ENCODE measurements at places on chromosomes 13 and 19.

DNA sequence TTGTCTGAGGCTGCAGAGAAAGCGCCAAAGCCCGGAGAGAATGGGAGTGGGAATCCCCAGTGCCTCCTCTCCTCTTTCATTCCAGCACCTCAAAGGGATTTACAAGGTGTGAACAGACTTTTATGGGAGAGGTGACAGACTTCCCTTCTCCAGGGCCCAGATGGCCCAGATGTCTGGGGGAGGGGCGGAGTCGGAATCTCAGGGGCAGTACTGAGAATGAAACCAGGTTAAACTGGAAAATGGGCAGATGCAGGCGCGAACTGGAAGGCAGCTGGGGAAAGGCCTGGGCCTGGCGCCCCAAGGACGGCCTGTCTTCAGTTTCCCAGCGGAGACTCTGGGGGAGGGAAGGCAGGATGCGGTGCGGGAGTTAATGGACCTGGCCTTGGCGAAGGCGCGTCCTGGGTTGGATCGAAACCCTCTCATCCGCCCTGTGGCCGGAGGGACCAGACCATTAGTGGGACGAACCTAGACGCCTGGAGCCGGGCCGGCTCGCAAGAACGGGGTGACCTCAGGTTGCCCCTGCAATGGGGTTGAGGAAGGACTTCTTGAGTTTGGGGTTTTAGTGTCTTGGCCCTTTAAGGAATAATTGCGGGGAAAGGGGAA is 592 bp upstream of the TRIP10 start:
- H3K36me3 ChIP-seq: peaks cover 18% of the 10 kb centered on the region
- peak overlapping the region; percentile 97 for H3K4me3 ChIP-seq
- no peaks in the 10 kb centered on the region for H3K27me3 ChIP-seq
- H3K27ac ChIP-seq: no peak overlapping the region
- peaks cover 12% of the 10 kb centered on the region for H3K4me1 ChIP-seq

GRCh38 chr13:109610517-109610916 is 175.9 kb downstream of the IRS2 start:
- DNase-seq: peak; percentile 70
- no peak overlapping the region for H3K4me3 ChIP-seq
- no peaks in the 10 kb centered on the region for H3K36me3 ChIP-seq

DNA sequence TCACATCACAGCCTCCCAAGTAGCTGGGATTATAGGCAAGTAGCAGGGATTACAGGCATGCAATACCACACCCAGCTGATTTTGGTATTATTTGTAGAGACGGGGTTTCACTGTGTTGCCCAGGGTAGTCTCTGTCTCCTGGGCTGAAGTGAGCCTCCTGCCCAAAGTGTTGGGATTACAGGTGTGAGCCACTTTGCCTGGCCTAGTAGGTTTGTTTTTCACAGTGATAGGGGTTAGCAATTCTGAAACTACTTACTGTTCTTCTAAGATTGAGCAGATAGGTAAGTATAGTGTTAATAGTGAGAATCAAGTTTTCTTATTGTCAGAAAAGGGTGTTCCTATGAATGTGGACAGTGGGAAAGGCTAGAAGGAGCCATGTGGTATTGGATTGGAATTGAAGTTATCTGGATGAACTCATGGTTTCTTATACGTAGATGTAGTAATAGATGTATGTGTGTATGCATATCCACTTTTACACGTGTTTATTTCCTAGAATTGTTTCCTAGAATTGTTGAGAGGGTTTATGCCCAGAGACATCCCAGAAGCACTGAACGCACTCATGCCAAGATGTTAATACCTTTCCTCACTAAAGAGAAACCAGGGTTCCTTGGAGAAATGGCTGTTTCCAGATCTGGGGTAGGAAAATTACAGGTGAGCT is 49.1 kb downstream of the SAE1 start:
- no peak for DNase-seq
- no peaks in the 10 kb centered on the region for H3K27me3 ChIP-seq
- H3K27ac ChIP-seq: no peak overlapping the region
- no peak overlapping the region for H3K4me3 ChIP-seq
- H3K4me1 ChIP-seq: no peaks in the 10 kb centered on the region

DNA sequence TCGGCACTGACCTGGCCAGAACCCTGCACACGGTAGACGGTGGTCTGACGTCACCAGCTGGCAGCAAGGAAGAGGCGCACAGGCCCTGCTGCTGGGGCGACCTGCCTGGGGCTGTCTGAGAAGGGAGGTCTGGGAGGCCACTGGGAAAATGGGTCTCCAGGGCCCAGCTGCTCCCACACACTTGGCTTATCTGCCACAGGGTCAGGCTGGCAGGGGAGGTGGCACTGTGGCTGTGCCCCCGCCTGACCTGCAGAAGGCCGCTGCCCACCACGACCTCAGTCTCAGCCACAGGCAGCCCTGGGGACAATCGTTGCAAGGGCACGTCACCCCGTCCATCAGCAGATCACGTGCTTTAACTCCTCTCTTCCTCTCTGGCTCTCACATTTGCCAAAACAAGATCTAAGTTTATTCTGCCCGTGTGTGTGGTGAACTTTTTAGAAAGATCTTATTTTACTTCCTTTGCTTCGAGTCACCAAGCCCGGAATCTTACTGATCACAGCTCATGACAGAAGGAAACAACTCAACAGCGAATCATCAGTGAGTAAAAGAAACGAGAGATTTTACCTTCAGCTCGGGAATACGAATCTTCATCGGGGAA is 45.2 kb upstream of the RANBP3 start:
- no peaks in the 10 kb centered on the region for H3K36me3 ChIP-seq
- no peak overlapping the region for H3K4me3 ChIP-seq
- no peaks in the 10 kb centered on the region for H3K4me1 ChIP-seq
- no peaks in the 10 kb centered on the region for H3K27me3 ChIP-seq

GRCh38 chr19:19343762-19344161 is 23.1 kb downstream of the MAU2 start:
- DNase-seq: no peak
- H3K4me3 ChIP-seq: no peak overlapping the region
- no peak overlapping the region for H3K27ac ChIP-seq
- H3K4me1 ChIP-seq: no peaks in the 10 kb centered on the region
- peaks cover 19% of the 10 kb centered on the region for H3K36me3 ChIP-seq
- no peaks in the 10 kb centered on the region for H3K27me3 ChIP-seq

DNA sequence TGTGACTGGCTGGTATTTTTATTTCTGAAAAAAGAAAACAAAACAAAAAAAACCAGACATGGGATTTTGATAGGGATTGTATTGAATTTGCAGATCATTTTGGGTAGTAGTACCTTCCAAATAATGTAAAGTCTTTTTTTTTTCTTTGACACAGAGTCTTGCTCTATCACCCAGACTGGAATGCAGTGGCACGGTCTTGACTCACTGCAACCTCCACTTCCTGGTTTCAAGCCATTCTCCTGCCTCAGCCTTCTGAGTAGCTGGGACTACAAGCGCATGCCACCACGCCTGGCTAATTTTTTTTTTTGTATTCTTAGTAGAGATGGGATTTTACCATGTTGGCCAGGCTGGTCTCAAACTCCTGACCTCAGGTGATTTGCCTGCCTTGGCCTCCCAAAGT is 4.2 kb downstream of the ZNF101 start:
- no peaks in the 10 kb centered on the region for H3K27me3 ChIP-seq
- H3K4me3 ChIP-seq: no peak overlapping the region
- H3K4me1 ChIP-seq: peaks cover 4% of the 10 kb centered on the region
- DNase-seq: no peak
- H3K27ac ChIP-seq: no peak overlapping the region

DNA sequence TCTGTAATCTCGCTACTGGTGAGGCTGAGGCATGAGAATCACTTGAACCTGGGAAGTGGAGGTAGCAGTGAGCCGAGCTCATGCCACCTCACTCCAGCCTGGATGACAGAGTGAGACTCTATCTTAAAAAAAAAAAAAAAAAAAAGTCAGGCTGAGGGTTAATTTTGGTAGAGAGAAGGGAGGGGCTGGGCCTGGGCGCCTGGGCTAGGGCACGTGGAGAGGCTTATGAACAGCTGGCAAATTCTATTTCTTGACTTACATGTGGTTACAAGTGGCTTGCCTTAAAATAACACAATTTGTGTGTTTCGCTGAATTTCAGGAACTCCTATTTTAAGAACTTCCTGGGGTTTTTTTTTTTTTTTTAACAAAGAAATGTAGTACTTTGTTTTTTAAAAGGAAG is 47.6 kb upstream of the MAP3K10 start:
- H3K27ac ChIP-seq: no peak overlapping the region
- no peaks in the 10 kb centered on the region for H3K27me3 ChIP-seq
- H3K4me3 ChIP-seq: no peak overlapping the region
- no peak for DNase-seq
- no peaks in the 10 kb centered on the region for H3K36me3 ChIP-seq

- no peak for DNase-seq
- H3K27me3 ChIP-seq: no peaks in the 10 kb centered on the region
- peaks cover 19% of the 10 kb centered on the region for H3K36me3 ChIP-seq
- peaks cover 8% of the 10 kb centered on the region for H3K4me1 ChIP-seq
- H3K4me3 ChIP-seq: no peak overlapping the region
Measured at GRCh38 chr13:49055021-49055420, 79.3 kb downstream of the FNDC3A start.

GRCh38 chr13:81872581-81872980 is 1531.7 kb upstream of the SPRY2 start:
- H3K4me1 ChIP-seq: peaks cover 12% of the 10 kb centered on the region
- H3K36me3 ChIP-seq: peaks cover 21% of the 10 kb centered on the region
- peak; percentile 48 for DNase-seq
- no peaks in the 10 kb centered on the region for H3K27me3 ChIP-seq
- H3K4me3 ChIP-seq: no peak overlapping the region

- no peak overlapping the region for H3K27ac ChIP-seq
- DNase-seq: no peak
- H3K4me3 ChIP-seq: no peak overlapping the region
- H3K36me3 ChIP-seq: no peaks in the 10 kb centered on the region
Measured at GRCh38 chr19:39676004-39676403, 20.3 kb downstream of the LGALS16 start.

GRCh38 chr13:27523346-27524073 is 73.1 kb upstream of the MTIF3 start:
- no peak overlapping the region for H3K27ac ChIP-seq
- no peak for DNase-seq
- no peaks in the 10 kb centered on the region for H3K4me1 ChIP-seq
- H3K4me3 ChIP-seq: no peak overlapping the region

- no peak overlapping the region for H3K27ac ChIP-seq
- H3K27me3 ChIP-seq: no peaks in the 10 kb centered on the region
- H3K4me3 ChIP-seq: no peak overlapping the region
- DNase-seq: peak; percentile 54
Measured at GRCh38 chr13:50393628-50394027, 378.4 kb downstream of the KCNRG start.

DNA sequence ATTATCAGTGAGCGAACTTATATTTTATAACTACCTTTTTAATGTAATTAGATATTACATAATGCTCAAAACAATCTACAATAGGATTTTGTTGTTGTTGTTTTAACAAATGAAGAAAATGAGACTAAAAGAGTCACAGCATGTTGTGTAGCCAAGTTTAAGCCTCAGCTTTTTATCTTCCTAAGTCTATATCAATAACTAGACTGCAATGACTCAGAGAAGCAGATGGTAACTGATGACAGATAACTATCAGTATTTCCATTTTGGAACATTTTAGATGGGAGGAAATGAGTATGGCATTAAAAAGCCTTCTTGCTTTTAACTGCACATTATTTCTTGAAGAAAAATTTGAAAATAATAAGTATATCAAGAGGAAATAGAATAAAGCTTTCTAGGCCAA is 825.2 kb downstream of the SLITRK1 start:
- H3K4me3 ChIP-seq: no peak overlapping the region
- no peaks in the 10 kb centered on the region for H3K4me1 ChIP-seq

- peak within 1 kb of the TSS; percentile 95 for H3K27ac ChIP-seq
- no peaks in the 10 kb centered on the region for H3K27me3 ChIP-seq
- H3K4me1 ChIP-seq: peaks cover 6% of the 10 kb centered on the region
- peak; percentile 96 for DNase-seq
Measured at GRCh38 chr13:80341101-80341755, at the start of gene SPRY2. Gene SPRY2, minus strand, starts transcription at chr13:80341126. Its CDS starts 3,421 bp downstream, at chr13:80337705.

DNA sequence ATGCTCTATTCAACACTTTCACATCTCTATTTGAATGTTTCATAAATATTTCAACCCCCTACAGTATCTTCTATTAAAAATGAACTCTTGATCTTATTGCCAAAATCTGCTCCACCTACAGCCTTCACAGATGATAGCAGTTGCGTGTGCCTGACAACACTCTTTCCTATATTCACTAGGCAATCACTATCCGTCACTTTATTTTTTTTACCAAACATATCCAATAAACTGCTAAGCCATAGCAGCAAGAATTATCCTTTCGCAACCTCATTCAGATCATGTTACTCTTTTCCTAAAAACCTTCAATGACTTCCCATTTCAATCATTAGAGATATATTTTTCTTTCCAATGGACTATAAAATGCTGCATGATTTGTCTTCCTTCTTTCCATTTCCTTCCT is 629.8 kb upstream of the PCDH9 start:
- 0 out of 2 replicates have a peak, but pooled peaks cover 6% of the 10 kb centered on the region for H3K36me3 ChIP-seq
- no peak overlapping the region for H3K4me3 ChIP-seq
- H3K27me3 ChIP-seq: no peaks in the 10 kb centered on the region

- H3K36me3 ChIP-seq: no peaks in the 10 kb centered on the region
- no peak for DNase-seq
- no peak overlapping the region for H3K4me3 ChIP-seq
Measured at GRCh38 chr19:54252845-54253244, 4.2 kb downstream of the LILRB5 start.

DNA sequence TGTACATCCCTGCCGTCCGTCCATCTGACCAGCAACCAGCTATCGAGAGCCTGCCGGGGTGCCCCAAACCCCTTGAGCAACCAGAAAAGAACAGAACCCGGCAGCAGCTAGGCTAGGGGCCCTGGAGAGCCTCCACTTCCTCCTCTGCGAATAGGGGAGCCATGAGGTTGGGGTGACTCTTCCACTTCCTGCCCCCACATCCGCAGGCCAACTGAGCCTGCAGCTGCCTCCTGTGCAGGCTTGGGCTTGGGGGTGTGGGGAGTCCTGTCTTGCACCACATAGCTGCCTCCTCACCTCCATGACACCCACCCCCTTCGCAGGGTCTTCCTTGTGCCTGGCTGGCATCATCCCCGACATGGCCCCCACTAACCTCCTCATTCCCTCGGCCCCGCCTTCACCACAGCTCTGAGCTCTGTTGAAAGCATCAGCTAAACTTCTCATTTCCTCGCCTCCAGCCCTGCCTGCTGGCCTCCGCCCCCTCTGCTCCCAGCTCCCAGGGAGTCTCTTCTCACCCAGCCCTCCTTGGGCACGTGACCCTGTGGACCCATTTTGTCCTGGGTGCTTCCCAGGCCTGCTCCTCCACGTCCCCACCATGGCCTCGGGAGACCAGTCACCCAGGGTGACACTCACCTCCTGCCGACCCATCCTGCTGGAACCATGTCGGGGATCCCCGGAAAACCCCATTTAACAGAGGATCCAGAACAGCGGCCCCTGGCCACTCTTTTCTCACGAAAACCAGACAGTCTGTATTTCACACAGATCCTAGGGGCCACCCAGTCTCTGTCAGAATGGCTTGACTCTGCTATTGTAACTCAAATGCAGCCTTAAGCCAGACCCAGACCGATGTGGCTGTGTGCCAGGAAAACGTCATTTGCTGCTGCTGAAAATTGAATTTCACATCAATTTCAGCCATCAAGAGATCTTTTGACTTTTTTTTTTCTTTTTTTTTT is 50.4 kb downstream of the MYO9B start:
- H3K4me3 ChIP-seq: no peak overlapping the region
- H3K27ac ChIP-seq: no peak overlapping the region
- H3K27me3 ChIP-seq: no peaks in the 10 kb centered on the region
- peaks cover 8% of the 10 kb centered on the region for H3K36me3 ChIP-seq
- H3K4me1 ChIP-seq: peaks cover 11% of the 10 kb centered on the region
- DNase-seq: no peak

Measured in H9 (cell line).